Frontal cortex (tissue), 4 donors: ENCODE measurements at places on chromosomes 6 and 20. TPM values are rescaled to one million over a fixed set of nuclear protein-coding genes. Genes with fewer than 3 reads are reported as not detected.

DNA sequence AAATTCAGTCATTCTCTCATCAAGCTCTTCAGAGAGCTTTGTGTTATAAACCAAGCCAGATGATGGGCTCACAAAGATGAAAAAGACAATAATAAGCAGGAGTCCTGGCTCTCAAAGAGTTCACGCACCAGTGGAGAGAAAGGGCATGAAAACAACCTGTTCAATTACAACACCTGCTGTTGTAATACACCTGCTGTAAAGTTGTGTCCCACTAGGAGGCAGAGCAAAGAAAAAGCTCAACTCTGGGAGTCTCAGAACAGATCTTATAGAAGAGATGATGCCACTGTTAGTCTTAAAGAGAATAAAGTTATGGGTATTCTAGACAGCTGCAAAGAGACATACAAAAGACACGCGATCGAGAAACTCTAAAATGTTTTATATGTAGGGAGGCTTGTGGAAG is 100.6 kb downstream of the DCDC2 start:
- no peak for DNase-seq

GRCh38 chr6:11865680-11866300 is 87.2 kb upstream of the ADTRP start:
- DNase-seq, result no peak

- DNase-seq, result no peak
Measured at GRCh38 chr6:170085475-170086401, 205.1 kb downstream of the DLL1 start.

DNA sequence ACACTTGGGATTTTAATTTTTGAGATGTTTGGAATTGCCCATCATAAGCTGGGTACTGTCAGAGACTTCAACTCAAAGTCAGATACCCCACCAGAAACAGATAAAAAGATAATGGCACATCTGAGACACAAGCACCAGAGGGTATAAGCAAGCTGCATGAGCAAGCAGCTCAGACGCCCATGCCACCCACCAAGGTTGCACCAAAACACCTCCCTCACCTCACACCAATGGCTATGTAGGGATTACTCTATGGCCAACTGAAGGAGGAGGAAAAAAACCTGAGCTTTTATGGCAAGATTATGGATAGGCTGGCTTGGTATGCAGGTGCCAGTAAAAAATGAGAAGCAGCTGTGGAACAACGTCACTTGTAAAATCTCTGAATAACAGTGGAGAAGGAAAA is 3.8 kb upstream of the IRAK1BP1 start:
- no peak for DNase-seq

DNA sequence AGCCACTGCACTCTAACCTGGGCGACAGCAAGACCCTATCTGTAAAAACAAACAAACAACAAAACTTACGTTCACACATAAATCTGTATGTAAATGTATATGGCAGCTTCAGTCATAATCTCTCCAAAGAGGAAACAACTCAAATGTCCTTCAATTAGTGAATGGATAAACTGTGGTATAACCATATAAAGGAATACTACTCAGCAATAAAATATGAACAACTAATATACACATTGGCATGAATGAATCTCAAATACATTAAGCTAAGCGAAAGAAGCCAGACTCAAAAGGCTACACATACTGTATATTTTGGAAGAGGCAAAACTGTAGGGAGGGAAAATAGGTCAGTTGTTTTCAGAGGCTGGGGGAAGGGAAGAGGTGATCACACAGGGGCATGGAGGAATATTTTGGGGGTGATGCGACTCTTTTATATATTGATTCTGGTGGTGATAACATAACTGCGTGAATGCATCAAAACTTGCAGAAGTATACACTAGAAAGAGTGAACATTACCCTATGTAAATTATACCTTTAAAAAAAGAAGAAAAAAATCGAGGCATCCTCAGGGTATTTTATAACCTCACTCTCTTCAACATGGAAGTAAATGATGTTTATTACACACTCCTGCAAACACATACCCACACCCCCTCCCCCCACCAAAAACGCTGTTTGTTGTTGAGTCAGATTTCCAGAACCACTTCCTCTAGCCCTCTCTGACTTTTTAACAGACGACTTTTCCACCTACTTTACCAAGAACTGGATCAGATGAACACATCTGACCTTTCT is 115.2 kb upstream of the RNF24 start:
- DNase-seq, result no peak

- peak; percentile 20 for DNase-seq
Measured at GRCh38 chr6:107956586-107957307, 1.3 kb downstream of the SEC63 start.

GRCh38 chr6:89291256-89291819 is 23.8 kb downstream of the GABRR2 start:
- no peak for DNase-seq

Gene OPN5
- not detected for total RNA-seq

- no peak for DNase-seq
Measured at GRCh38 chr6:129006724-129007514, 124.0 kb downstream of the LAMA2 start.

DNA sequence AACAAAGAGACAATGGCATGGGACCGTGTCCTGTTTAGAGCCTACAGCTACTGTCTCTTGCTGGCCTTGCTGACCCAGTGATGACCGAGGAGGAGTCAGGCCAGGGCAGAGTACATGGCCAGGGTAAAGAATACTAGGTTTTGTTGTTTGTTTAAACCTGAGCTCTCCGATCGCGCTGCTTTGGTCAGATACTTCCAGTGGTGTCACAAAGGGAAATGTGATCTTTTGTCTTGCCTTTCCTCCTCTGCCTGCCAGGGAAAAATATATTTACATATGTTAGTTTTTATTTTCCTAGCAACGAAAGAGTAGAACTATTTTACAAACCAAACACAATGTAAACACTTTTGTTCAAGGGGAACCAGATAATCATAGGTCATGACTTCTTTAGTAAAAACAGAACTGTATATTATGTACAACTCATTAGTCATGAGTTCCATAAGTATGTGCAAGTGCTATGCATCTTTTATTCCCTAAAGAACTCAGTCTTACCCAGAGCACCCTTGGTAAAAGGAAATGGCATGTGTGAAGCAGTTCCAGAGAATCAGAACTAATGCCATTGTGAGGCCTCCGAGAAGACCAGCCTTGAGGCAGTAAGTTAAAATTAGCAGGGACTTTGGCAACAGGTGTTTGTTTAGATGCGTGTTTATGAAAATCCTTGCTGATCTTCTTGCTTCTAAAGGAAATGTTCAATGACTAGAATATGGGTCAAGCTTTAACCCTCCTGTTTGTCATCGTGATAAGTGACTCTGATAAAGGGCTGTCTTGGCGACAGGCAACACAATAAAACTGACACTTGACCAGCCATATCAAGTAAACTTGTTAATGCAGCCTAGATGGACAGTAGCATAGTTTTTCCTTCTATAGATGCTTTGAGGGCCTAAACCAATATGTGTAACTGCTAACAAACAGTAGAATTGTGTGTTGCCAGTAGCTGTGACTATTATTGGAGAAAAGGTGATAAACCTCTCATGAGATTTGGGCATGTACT is 204.6 kb downstream of the NKAIN2 start:
- no peak for DNase-seq

DNA sequence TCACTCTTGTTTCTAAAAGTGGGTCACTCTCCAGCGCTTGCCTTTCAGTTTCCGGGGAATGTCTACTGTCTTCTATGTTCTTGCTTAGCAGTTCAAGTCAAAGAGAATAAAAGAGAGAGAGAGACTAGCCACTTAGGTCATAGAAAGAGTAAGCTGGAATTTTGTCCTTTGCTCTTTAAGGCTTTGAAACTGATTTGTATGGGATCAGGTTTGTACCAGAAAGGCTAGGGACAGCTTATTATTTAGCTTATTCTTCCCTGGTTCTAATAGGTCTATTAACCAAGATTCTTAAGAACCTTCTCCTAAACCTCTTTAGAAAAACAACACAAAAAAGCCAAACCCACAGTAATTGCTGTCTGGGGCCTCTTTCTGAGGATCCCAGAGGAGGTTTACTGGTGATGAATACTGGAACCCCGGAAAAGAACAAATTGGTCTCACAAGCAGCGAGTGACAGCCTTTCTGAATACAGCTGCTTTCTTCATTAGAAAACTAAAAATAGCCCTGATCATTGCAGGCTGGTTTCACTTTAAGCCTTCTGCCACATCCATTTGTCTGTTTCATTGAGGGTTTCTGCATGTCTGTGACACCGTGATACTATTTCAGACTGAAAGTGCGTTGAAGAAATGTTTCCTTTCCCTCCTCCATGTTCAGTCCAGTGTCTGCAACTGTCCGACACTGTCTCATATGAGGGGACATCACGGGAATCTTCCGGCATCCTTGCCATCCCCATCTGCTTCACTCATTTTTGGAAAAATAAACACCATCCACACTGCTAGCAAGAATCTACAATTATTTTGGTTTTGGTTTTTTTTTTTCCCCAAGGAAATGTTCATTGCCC is 75.1 kb upstream of the ATXN1 start:
- DNase-seq, result no peak

DNA sequence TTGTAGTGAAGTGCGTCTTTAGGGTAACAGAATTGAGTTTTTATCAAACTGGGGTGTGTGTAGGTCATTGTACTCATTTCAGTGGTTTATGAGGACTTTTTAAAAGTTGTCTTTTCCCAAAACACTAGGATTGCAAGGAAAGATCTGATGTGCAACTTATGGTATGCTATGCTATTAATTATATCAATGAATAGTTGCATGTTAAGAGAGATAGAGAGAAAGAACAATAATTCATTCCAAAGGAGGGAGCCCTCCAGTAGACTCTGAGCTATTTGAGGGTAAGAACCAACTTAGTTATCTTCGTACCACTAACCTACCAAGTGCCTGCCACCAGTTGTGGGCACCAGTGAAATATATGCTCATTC is 117.1 kb downstream of the RNF144B start:
- no peak for DNase-seq

- no peak for DNase-seq
Measured at GRCh38 chr6:7129784-7130569, 22.2 kb downstream of the RREB1 start.

DNA sequence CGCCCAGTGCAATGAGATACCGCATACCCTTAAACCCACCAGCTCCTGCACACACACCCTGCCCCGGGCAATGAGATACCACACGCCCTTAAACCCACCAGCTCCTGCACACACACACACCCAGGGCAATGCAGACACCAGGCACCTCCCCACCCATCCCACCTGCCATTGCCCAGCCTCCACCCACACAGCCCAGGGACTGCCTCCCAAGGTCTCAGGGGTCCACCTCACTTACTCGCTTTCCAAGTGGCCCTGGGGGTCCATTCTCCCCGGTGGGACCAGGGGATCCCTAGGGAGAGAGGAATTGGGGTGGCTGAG is 24.0 kb downstream of the COL11A2 start:
- no peak for DNase-seq
